COR-L47 (cell line): ENCODE measurements at places on chromosomes 2 and 18.
A peak's percentile ranks its signal among the peaks of the same experiment; 100 is the strongest.

GRCh38 chr2:85418132-85419008, at the start of gene SH2D6:
SH2D6 (plus strand) TSS chr2:85418714; CDS start chr2:85429466, 10,752 bp downstream.
- peak; percentile 81 for DNase-seq

- DNase-seq, result no peak
These were observed 29.8 kb upstream of the LCLAT1 start for GRCh38 chr2:30417253-30417652.

DNA sequence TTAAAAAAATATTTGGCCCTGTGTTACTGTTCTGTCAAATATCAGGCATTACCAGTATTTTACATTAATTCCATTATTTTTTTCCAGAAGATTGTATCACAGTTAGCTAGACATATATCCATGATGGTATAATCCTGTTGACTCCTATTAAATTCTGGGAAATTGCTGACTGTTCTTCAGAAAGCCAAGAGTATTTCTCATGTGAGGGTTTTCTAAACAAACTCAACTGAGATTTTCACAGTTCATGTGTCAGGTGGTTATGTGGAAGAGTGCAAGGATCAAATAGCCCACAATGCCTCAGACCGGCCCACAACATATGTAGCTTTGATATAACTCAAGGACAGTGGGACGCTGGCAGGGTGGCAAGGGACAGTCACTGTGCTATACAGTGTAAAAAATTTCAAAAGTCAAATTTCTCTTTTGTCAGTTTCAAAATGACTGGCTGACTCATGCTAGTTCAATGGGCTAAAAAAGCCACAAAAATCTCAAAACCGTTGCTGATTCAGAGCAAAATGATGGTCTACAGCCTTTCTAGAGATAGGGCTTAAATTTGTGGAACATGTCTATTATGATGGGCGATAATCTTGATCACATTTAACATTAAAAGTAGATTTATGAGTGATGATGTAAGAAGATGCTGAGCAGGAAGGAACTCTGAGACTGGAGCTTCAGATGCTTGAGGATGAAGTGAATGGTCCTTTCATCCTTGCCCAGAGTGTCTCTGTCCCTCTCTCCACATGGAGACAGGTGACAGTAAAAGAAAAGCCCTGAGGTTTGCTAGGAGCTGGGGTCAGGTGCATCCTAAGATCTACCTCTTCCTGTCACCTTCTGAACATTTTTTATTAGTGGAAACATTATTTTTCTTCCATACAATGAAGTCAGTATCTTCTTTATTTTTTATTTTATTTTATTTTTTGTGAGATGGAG, 175.8 kb upstream of the PIEZO2 start:
- DNase-seq, result no peak

DNA sequence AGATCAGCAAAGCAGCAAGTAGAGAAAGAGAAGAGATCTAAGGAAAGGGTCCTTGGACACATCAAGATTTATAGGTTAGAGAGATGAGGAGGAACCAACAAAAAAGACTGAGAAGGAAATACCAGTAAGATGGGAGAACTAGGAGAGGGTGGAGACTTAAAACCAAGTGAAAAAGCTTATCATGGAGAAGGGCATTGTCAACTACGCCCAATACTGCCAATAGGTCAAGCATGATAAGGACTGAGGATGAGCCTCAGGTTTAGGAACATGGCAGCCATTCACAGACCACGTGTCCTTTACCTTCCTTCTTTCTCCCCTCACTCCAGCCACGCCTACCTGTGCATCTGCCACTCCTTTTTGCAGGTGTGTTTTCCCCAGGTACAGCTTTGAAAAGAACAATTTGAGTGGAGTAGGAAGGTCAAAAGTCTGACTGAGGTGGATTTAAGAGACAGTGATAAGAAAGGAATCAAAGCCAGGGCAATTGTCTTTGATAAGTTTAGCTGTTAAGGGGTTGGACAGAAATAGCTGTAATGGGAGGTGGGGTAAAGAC, 238.7 kb downstream of the STK39 start:
- DNase-seq, result no peak

DNA sequence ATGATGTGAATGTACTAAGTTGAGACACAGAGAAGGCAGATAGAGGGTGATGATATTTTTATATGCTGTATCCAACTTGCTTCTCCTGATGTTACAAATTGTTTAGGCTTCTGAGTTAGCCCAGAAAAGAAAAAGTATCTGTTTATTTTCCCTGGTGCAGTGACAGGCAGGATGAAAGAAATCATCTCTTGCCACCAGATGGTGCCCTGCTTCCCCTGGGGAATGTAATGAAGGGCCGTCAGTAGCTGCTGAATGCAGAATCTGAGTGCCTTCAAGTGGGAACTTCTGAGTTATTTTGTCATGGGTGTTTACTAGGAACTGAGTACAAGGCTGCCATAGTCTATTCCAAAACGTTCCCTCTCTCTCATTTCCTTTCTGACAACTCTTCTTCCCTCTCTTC, 525.6 kb downstream of the MBD2 start:
- DNase-seq, result peak; percentile 74

DNA sequence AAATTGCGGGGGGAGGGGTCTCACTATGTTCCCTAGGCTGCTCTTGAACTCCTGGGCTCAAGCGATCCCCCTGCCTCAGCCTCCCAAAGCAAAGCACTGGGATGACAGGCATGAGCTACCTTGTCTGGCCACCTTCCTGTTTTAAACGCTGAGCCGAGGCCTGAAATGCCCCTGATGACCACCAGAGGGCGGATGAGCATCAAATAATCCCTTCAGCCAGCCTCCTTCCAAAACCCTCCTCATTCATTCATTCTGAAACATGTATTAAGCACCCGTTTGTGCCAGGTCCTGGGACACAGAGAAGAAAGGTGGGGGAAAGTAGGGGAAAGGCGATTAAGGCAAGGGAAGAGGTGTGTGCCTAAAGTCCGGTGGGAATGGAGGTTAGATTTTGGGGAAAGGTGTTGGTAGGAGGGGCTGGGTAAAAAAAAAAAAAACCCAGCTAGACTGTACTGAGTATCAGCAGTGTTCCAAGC, 30.7 kb upstream of the PTMA start:
- DNase-seq, result peak; percentile 39

GRCh38 chr2:113104054-113104611, 23.3 kb upstream of the IL1RN start:
- no peak for DNase-seq

- peak; percentile 69 for DNase-seq
These were observed 27.1 kb upstream of the ZC3H15 start for GRCh38 chr2:186459009-186459408.

GRCh38 chr2:118492335-118492734, 355.1 kb downstream of the EN1 start:
- DNase-seq, result no peak

GRCh38 chr2:61426267-61426897, 44.5 kb downstream of the USP34 start:
- DNase-seq, result no peak

GRCh38 chr18:14577971-14578370, 34.6 kb upstream of the POTEC start:
- no peak for DNase-seq

- DNase-seq, result no peak
These were observed 70.4 kb upstream of the ST3GAL5 start for GRCh38 chr2:85959185-85959584.
